ENCODE measurements at places on chromosomes 3 and 15.

- no peak for DNase-seq
Observed at GRCh38 chr3:115113367-115113766, 33.7 kb downstream of the ZBTB20 start.

- DNase-seq, result no peak
Observed at GRCh38 chr3:156579427-156579851, 24.5 kb upstream of the SSR3 start.

- DNase-seq, result no peak
Observed at GRCh38 chr3:29384640-29385039, 103.8 kb downstream of the RBMS3 start.

- no peak for DNase-seq
Observed at GRCh38 chr3:121834157-121834670, 646 bp downstream of the IQCB1 start.

DNA sequence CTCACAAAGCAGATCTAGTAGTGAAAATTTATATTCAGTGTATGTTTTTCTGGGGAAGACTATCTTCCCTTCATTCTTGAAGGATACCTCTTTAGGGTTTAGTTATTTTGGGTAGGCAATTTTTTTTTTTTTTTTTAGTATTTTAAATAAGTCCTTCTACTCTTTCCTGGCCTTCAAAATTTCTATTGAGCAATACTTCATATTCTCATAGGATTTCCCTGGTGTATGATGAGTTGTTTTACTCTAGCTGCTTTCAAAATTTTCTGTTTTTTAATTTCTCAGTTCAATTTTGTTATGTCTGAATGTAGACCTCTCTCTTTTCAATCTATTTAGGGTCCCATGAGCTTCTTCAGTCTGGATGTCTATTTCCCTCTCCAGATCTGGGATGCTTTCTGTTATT, 74.3 kb upstream of the PLSCR4 start:
- DNase-seq, result no peak

DNA sequence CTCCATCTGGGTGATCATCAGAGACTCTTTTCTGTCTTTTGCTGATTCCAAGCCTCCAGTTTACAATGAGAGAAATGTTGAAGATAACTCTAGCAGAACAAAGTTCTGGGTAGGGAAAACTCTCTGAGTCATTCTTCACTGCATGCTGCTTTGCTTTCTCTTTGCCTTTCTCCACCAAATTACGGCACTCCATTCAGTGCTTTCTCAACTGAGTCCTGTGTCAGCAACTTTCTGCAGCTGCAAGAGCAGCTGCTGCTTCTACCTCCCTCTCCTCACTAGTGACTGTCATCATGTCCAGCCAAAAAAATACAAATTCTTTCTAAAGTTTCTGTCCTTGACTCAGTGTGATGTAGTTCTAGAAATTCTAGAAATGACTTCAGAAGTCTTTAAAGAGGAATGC, 953.8 kb downstream of the IGSF11 start:
- DNase-seq, result no peak

DNA sequence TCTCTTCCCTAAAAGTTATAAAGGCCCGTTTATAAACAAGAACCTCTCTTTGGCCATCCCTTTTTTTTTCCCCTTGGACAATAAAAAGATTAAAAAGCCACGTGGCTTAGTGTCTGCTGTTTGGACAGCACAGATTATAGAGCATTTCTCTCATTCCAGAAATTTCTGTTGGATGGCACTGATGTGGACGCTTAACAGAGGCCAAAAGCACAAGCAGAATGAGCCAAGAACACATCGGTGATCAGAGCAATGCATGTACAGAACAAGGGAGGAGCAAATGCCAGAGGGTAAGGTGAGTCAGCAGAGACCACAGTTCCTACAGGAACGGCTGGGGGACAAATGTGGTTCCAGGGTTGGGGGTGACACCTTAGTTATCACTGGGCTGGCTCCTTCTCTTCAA, 30.3 kb upstream of the CTNNB1 start:
- no peak for DNase-seq

- no peak for DNase-seq
Observed at GRCh38 chr15:90981681-90982080, 12.7 kb downstream of the PRC1 start.

DNA sequence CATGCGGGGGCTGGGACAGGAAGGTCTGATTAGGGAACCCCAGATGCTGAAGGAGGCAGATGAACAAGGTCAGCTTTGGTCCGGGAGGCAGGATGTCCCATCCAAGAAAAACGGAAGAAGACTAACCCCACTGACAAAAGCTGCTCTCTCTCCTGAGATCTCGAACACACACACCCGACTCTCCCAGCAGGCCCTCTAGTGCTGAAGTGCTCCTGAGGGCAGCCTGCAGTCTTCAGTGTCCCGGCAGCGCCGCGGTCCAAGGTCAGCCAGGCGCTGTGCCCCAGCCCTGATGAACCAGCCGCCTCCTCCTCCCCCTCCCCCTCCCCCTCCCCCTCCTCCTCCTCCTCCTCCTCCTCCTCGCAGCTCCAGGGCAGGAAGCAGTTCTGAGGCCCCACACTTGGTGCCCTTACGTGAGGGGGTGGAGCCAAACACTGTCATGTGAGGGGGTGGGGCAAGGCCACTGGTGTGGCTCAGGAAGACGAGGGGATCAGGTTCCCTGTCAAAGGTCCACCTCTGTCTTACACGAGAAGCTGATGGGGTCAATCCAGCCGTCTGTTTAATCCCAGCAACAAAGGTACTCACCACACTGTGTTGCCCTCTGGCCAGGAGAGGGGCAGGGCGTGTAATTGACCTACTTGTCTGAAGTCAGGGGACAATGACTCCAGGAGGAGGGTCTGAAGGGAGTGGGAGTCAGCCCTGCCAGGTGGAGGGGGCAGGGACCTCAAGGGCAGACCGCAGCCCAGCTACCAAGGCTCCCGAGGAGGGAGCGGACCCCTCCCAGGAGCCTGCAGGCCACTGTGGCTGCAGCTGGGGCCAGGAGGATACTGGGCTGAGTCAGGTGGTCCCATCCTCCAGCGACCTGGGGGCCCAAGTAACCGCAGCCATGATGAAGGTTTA, 34.3 kb downstream of the PRR23E start:
- no peak for DNase-seq

DNA sequence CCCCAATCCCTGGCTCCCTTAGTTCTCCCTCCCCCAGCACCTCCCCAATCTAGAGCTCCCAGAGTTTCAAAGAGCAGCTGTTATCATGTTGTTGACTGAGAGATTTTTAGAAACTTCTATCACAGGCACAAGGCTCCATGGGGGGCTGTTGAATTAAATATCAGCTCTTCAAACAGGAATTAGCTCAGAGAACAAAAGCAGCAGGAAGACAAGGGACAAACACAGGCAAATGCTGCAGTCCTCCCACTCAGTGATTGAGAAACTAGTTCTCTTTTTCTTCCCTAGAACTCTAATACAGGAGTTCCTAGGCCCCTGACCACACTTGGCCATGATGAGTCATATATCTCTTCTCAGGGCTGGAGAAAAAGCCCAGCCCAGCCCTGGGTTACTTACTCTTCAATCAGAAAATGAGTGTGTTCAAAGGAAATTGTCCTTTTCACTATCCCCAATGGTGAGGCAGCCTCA, 262.1 kb downstream of the IGSF11 start:
- DNase-seq, result no peak

- DNase-seq, result no peak
Observed at GRCh38 chr3:82294609-82295008, 533.2 kb upstream of the GBE1 start.

- DNase-seq, result no peak
Observed at GRCh38 chr3:138418601-138419206, 15.7 kb upstream of the ESYT3 start.

- DNase-seq, result peak; percentile 88
Observed at GRCh38 chr3:186526256-186526606, 17.9 kb downstream of the CRYGS start.
